Mammary epithelial cell (primary cell): ENCODE measurements at places on chromosomes 1 and 21. TPM values are rescaled to one million over a fixed set of nuclear protein-coding genes. Genes with fewer than 3 reads are reported as not detected.

CFHR5 gene
- polyA plus RNA-seq = not detected

TENT5C gene
- polyA plus RNA-seq = 0.11 TPM

TACSTD2 gene
- polyA plus RNA-seq = 135 TPM

MMP23B gene
- not detected for polyA plus RNA-seq

CHD5 gene
- 0.09 TPM for polyA plus RNA-seq

KCNK2 gene
- polyA plus RNA-seq = 0.05 TPM

PLA2G2D gene
- polyA plus RNA-seq = not detected

SCAMP3 gene
- polyA plus RNA-seq = 90.5 TPM

VAMP3 gene
- 96.6 TPM for polyA plus RNA-seq

SEC16B gene
- 0.99 TPM for polyA plus RNA-seq

NBL1 gene
- 108 TPM for polyA plus RNA-seq

KDF1 gene
- 26.4 TPM for polyA plus RNA-seq

BATF3 gene
- polyA plus RNA-seq = 0.17 TPM

S1PR1 gene
- polyA plus RNA-seq = 11.5 TPM

A3GALT2 gene
- polyA plus RNA-seq = not detected

C1orf167 gene
- polyA plus RNA-seq = not detected

OR10Z1 gene
- polyA plus RNA-seq = not detected

RBM11 gene
- 0.71 TPM for polyA plus RNA-seq

GRIK3 gene
- polyA plus RNA-seq = not detected

ANGPTL1 gene
- polyA plus RNA-seq = not detected

AGT gene
- not detected for polyA plus RNA-seq

CLCA1 gene
- not detected for polyA plus RNA-seq

ATF6 gene
- polyA plus RNA-seq = 12.2 TPM

FBLIM1 gene
- 141 TPM for polyA plus RNA-seq

EPHA10 gene
- polyA plus RNA-seq = not detected

NCAM2 gene
- not detected for polyA plus RNA-seq

FALEC gene
- not detected for polyA plus RNA-seq

OR2L3 gene
- polyA plus RNA-seq = not detected

PPFIA4 gene
- polyA plus RNA-seq = 4.7 TPM

SLC25A34 gene
- 0.39 TPM for polyA plus RNA-seq

OPRD1 gene
- polyA plus RNA-seq = not detected

BTBD19 gene
- polyA plus RNA-seq = 4.6 TPM

APP gene
- polyA plus RNA-seq = 1,292 TPM

TSSK3 gene
- polyA plus RNA-seq = 0.08 TPM

ZNF683 gene
- polyA plus RNA-seq = not detected

EPHB2 gene
- polyA plus RNA-seq = 2.4 TPM

HAO2 gene
- polyA plus RNA-seq = not detected

ATPAF1 gene
- 36.1 TPM for polyA plus RNA-seq

GBP5 gene
- polyA plus RNA-seq = not detected

TNFSF18 gene
- polyA plus RNA-seq = 0.07 TPM

TSACC gene
- 1.1 TPM for polyA plus RNA-seq

GNG4 gene
- 0.25 TPM for polyA plus RNA-seq

AJAP1 gene
- 3.0 TPM for polyA plus RNA-seq

SELL gene
- polyA plus RNA-seq = 0.11 TPM

FABP3 gene
- polyA plus RNA-seq = 0.24 TPM

FCAMR gene
- not detected for polyA plus RNA-seq

DCLRE1B gene
- polyA plus RNA-seq = 8.6 TPM

SLC44A5 gene
- not detected for polyA plus RNA-seq

NR1I3 gene
- not detected for polyA plus RNA-seq

CELA3B gene
- not detected for polyA plus RNA-seq

GNAT2 gene
- polyA plus RNA-seq = 0.20 TPM

SYT11 gene
- 0.11 TPM for polyA plus RNA-seq
